ENCODE measurements at places on chromosomes 1 and 21.
A peak's percentile ranks its signal among the peaks of the same experiment; 100 is the strongest.

DNA sequence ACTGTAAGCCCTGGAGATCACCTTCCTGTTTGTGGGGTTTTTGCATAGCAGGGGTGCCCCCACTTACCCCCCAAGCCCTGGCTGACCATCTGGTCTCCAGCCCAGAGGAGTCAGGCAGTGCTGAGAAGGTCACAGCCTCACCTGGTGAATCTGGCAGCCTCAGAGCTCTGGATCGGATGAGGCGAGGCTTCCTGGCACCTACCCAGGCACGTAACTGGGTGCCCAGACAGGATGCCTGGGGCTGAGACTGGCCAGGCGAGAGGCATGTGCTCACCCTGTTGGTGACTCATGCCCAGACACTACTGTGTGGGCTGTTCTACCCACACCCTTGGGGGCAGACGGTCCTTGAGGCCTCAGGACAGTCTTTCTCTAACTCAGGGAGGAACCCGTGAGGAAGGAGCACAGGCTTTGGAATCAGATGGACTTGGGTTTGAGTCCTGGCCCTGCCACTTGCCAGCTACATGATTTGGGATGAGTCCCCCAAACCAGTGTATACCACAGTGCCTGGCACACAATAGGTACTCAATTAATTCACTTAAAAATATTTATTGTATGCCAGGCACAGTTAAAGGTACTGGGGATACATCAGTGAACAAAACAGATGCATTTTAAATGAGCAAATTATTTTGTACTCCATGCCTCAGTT, 15.1 kb upstream of the PADI3 start:
- DNase-seq: peak; percentile 75

- DNase-seq: no peak
These were observed 62.5 kb upstream of the EFHD2 start for GRCh38 chr1:15347182-15347581.

- DNase-seq: no peak
These were observed 121.7 kb downstream of the ZZZ3 start for GRCh38 chr1:77560741-77561140.

GRCh38 chr1:216686860-216687766, 36.1 kb downstream of the ESRRG start:
- DNase-seq: no peak

- no peak for DNase-seq
These were observed 3.6 kb upstream of the SPSB1 start for GRCh38 chr1:9289090-9289534.

GRCh38 chr1:150256198-150256553, 1.4 kb upstream of the CA14 start:
- DNase-seq: no peak

- DNase-seq: no peak
These were observed 13.6 kb downstream of the LRRC42 start for GRCh38 chr1:53959664-53960250.

- DNase-seq: no peak
These were observed 451.3 kb downstream of the AJAP1 start for GRCh38 chr1:5105744-5106143.

DNA sequence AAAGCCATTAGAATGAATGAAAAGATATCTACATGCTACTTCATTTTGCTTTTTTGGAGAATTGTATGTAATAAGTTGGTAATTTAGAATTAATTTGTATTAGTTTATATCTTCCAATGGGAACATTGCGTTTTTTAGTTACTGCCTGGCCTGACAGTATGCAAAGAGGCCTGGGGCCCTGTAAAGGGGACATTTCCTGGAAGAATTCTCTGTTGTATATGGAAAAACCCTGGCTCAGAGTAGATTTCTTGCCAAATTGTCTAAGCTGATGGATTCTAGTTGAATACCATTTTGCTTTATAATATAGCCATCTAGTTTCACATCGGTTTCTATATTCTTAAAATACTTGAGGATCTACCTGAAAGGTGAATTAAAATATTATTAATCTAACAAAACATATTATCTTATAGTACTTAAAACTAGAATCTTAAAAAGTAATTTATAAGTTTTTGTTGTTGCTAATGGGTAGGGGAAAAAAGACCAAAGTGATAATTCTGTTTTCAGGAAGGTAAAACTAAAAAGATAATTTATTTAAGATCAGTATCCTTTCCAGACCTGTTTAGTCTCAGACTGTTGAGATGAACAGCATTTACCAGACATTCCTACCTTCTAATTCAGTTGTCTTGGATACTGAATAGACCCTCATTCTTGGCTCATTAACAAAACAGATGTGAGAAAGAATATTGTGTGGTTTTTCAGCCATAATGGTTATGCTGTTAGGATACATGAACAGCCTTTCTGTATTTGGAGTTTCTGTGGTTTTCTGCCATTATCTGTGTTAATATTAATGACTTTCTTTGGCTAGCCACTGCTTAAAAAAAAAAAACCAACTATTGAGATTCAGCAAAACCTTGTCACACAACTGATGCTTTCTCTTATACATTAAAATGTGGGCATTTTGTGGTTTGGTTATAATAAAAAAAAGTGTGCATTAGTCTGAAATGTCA, 4.8 kb downstream of the AGO3 start:
- DNase-seq: no peak

DNA sequence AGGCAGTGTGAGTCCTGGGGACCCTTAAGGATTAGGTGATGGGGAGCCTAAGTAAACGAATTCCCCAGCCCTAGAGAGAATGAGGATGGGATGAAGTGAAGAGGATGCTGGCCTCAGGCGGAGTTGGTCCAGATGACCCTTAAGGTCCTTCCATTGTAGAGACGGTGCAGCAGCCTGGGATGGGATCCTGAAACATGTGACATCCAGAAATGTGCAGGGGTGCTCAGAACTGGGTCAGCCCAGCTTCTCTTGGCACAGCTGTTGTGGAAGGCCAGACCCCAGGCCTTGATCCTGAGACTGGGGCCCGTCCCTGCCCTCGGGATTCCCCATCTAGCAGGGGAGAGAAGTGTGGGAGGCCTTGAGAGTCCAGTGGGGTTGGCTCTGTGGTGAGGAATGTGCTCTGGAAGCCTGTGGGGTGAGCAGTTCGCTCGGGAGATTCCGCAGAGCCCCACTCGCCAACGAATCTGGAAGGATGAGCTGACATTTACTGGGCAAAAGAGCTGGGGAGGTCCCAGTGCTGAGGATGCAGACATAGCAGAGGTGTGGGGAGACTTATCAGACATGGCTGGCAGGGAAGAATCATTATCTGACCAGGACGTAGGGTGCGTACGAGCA, 28.1 kb downstream of the A3GALT2 start:
- no peak for DNase-seq

GRCh38 chr1:36269408-36269838, 36.7 kb upstream of the SH3D21 start:
- DNase-seq: no peak

GRCh38 chr1:3729594-3730542, 22.4 kb upstream of the CCDC27 start:
- no peak for DNase-seq

- DNase-seq: no peak
These were observed 1.2 kb upstream of the XPR1 start for GRCh38 chr1:180630408-180631193.

GRCh38 chr1:243554686-243555085, 295.4 kb downstream of the AKT3 start:
- DNase-seq: no peak

DNA sequence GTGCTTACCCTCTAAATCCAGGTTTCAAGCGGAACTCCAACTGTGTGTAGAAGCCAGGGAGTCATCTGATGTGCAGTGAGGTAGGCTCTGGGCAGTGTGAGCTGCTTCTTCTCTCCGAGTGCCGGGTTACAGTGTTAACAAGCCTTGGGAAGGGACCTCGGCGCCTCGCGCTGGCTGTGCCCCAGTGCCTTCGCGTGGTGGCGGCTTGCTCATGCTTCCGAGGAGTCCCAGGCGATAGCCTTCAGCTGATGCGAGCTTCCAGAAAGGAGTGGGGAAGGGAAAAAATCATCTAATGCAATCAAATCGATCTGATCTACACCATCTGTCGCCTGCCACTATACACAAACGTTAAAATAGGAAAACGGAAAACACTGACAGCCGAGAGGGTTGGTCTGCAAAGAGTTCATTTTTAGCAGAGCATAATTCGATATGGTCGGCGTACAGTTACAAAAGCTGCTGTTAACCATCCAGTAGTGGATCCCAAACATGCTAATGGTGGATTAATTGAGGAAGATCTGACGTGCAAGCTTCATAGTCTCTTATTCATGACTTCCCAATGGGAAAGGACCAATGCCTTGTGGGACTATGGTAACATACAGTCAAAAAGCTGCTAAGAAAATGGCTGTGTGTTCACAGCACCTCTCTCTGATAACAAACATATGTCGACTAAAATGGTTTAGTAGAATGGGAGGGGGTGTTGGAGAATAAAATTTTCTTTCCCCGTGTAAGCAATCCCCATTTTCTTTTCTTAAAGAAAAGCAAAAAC, 128.7 kb upstream of the DPYD start:
- no peak for DNase-seq

- no peak for DNase-seq
These were observed 39.2 kb upstream of the SERBP1 start for GRCh38 chr1:67469431-67469830.

- DNase-seq: no peak
These were observed 19.3 kb upstream of the ACBD6 start for GRCh38 chr1:180521474-180522212.

DNA sequence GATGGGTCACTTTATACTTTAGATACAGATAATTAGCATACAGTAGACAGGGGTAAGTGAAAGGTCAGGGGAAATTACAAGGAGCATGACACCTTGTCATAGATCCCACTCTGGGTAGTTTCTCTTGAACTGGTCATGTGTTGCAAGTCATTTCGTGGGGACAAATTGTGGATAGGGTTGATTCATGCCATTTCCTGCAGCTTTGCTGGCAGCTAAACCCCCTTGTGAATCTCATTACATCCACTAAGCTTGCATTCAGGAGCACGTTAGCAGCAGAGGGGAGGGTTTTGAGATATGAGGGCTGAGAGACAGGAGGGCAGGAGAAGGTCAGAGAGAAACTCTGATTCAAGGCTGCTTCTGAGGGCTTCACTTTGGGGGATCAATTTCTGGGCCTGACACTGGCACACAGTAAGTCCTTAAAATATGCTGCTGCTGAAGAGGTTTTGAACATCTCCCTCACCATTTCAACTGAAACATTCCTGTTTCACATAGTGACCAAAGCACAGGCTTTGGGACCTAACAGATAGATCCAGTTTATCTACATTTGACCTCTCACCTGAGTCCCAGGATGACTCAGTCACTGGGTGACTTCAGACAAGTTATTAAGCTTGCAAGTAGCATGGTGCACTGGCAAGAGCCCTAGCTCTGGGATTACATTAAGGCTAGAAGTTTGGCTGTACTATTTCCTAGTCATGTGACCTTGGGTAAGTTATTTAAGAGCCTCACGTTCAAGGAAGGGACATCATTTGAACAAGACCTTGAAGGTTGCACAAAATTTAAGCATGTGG, 206.0 kb upstream of the USP24 start:
- DNase-seq: no peak

DNA sequence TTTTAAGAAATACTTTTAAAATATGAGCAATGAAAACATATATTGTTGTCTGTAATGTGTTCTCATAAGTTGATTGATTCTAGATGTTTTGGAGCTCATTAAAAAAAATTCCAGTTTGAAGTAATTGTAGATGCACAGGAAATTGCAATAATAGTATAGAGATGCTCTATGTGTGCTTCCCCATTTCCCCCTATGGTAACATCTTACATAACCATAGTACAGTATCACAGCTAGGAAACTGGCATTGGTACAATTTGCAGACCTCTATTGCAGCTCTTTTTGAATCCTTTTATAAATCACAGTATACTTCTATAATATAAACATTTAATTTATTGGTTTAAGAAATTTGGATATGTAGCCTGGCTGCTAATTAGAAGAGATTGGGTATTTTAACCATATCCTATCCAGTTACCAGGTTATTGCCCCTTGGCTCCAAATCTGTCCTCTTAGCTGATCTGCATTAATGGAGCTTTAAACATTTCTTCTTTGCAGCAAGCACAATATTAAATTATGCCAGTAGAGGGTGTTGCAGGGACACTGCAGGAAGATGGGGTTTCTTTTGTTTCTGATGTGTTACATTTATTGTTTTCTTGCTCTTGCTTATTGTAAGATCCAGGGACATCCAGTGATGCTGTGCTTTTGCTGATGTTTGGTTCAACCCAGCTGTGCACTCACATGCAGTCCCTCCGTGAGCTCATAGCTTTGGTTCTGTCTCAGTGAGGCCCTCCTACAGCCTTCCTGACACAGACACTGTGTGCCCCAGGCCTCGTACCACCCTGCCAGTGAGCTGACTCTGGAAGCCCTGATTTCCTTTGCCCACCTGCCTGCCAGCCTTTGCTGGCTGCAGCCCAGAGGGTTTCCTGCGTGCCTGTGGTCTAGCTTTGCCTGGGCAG, 103.3 kb downstream of the RABGAP1L start:
- DNase-seq: no peak

DNA sequence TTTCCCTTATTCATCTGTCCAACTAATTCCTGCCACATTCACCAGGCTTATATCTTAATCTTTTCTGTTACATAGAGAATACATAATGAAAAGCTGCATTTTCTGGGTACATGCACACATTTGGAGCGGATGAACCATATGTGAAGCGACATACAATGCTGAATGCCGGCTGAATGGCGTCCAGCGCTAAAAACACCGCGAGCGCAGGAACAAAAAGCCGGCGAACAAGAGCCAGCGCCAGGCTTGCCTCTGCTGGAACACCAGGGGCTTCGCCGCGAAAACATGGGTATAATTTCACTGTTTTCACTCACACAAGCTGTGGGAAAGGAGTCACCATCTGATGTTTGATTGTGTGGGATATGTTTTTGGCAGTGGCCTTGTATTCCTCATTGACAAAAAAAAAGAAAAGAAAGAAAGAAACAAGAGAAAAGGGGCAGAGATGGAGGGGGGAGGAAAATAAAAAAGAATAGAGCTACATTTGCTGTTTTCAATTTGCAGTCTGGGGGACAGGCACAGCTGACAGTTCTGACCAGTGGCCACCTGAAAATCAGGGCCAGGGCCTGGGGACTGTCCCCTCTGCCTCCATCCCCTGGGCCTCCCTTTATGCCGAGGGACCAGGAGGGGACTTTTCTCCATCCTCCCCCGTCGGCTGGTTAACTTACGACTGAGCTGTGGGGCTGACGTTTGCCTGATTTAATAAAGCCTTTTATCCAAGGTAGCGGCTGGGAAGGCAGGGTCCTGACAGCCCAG, 70.2 kb upstream of the OLIG2 start:
- DNase-seq: no peak
